NCI-H187 (cell line): ENCODE measurements at places on chromosomes 6 and 20.
A peak's percentile ranks its signal among the peaks of the same experiment; 100 is the strongest.

DNA sequence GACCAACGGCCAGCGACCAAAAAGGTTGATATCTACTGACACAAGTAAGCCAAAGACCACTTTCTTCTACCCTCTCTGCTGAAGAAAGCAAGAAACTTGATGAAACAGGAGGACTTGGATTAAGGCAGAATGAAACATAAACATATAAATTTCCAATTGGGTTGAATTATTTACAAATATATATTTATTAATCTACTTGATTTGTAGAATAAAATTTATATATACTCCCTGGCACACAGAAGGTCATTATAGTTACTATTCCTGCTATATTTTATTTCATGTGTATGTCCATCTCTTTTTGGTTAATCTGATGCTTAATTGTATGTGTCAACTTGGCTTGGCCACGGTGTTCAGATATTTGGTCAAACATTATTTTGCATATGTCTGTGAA lies 4.2 kb upstream of the ADGRG6 start:
- no peak for DNase-seq

DNA sequence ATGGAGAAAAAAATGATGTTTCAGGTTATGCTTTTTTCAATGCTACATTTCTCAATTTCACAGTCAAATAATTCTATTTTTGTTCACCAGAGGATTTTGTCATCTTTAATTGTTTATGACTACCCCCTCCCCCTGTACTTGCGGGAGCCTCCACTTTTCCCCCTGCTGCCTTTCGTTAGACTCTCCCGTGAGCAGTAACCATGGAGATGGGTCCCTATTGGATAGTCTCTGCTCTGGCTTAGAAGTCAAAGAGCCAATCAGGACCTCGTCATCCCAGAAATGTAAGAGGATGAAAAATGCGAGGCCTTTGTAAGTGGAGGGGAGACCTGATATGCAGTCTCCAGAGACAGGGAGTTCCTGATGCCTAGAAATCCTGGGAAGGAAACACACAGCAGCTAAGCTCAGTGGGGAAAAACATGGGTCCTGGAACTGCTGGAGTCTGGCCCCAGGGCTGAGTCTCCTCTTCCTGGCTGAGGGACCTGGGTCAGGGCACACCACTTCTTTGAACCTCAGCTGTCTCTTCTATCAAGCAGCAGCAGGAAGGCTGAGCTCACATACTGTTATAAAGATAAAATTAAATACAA lies 298.7 kb downstream of the TSHZ2 start:
- DNase-seq, result no peak

- no peak for DNase-seq
Measured at GRCh38 chr20:24507182-24507853, 37.9 kb downstream of the SYNDIG1 start.

- no peak for DNase-seq
Measured at GRCh38 chr6:155171109-155171746, 92.6 kb upstream of the CLDN20 start.

DNA sequence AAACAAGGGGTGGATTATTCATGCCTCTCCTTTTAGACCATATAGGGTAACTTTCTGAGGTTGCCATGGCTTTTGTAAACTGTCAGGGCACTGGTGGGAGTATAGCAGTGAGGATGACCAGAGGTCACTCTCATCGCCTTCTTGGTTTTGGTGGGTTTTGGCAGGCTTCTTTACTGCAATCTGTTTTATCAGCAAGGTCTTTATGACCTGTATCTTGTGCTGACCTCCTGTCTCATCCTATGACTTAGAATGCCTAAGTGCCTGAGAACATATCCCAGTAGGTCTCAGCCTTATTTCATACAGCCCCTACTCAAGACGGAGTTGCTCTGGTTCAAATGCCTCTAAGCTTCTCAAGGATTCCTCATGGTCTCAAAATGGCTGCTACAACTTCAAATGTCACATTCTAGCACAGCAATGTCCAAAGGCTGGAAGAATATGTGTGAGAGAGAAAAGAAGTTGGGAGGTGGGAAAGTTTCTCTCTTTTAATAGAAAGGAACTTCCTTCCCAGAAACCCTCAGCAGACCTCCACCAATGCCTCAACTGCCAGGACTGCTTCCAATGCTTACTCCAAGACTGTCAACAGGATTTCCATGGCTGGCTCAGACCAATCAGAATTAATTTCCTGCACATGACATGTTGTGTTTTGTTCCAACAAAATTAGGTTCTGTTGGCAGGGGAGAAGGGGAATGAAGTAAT lies 46.6 kb upstream of the SLC9A8 start:
- no peak for DNase-seq

GRCh38 chr6:816510-817084 lies 123.7 kb upstream of the EXOC2 start:
- no peak for DNase-seq

- DNase-seq, result no peak
Measured at GRCh38 chr6:155595284-155595683, 139.6 kb upstream of the NOX3 start.

DNA sequence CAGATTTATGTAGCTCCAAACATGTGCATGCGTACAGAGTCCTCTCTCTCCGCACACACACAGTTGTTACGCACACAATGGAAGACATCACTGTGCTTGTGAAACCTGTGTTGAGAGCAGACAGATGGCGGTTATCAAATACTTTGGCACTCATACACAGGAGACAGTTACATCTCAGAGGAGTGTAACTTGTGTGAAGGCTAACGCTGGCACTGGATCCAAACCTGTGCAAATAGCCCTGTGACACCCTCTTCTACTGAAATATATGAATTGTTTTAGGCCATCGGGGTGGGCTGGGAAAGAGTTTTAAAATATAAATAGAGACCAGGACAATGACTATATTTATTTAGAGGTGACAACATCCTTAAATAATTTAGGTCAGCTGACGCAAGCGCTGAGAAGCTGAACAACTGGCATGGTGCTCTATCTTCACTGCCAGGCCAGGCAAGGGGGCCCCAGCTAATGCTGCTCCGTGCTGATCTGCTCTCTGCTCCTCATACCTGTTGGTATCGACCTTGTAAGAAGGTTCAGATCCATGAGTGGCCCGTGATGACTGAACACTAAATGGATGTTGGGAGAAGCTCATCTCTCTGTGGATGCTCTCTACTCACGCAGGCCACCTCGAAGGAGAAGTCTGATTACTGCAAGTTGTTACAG lies 69.4 kb downstream of the FOXC1 start:
- DNase-seq, result no peak

DNA sequence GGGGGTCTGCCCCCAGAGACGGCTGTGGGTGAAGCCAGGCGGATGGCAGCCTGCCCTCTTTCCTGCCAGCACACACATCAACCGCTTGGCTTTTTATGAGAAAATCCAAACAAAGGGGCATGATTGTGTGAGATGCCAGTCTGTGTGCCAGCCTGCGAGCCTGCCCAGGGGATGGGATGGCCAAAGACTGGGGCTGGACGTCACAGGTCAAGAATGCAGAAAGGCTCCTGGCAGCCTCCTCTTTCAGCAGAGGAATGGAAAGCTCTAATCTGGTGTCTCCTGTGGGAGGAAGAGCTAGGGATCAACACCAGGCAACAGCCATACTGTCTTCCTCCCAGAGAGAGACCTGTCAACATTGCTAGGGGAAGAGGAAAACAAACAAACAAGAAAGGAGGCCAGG lies 15.8 kb downstream of the TUBB2B start:
- DNase-seq, result no peak

DNA sequence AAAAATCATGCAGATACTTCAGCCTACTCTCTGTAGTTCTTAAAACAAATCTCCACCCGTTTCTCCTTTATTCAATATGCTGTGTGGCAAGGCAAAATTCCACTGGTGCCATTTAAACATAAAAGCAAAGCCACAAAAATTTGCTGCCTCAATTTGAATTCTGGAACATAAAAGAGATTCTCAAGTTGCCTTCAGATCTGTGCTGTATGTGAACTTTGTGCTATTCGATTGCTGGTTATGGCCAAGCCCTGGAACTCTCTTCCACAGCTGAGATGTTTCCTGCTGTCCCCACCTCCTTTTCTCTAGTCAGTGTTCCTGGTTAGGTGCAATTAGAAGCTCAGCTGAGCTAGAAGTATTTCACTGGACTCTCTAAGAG lies 395.3 kb upstream of the BTBD3 start:
- no peak for DNase-seq

DNA sequence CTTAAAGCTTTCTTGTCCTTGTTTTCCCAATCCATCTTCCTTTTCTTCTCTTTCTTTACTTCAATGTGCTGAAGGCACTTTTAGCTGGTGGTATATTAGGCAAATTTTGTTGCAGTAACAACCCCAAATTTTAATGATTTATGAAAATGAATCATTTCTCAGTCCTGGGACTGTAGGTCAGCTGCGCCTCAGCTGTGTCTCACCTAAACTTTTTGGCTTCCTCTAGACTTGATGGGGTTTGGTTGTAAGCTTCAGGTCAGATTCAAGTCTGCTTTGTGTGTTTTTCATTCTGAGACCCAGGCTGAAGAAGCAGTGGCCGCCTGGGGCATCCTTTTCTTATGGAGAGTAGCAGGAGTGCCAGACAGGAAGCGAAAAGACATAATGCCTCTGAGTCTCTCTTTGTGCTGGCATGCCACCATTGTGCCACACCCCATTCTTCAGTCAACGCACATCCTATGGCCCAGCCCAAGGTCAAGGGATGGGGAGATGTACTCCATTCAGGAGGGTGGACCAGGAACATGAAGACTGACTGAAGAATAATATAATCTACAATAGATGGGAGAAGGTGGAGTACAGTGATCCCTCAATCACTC lies 28.9 kb upstream of the CD83 start:
- DNase-seq, result no peak

DNA sequence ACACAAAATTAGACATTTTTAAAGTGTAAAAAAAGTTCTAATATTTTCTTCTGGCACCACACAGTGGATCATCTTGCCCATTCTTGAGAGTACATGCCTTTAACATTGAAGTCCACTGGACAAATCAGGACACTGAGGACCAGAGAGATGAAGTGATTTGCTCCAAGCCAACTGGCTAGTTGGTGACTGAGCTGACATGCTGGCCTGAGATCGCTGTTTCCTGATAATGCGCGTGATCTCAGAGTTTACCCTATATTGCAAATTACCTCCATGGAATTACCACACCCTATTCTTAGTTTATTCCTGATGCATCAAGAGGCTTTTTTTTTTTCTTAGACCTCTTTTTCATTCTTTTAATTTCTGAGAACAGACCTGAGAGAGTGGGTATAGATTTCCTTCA lies 432.8 kb downstream of the CD83 start:
- no peak for DNase-seq

- DNase-seq, result no peak
Measured at GRCh38 chr6:139927236-139927635, 552.8 kb upstream of the CITED2 start.

GRCh38 chr20:38497246-38497935 lies 24.7 kb downstream of the RALGAPB start:
- DNase-seq, result no peak

DNA sequence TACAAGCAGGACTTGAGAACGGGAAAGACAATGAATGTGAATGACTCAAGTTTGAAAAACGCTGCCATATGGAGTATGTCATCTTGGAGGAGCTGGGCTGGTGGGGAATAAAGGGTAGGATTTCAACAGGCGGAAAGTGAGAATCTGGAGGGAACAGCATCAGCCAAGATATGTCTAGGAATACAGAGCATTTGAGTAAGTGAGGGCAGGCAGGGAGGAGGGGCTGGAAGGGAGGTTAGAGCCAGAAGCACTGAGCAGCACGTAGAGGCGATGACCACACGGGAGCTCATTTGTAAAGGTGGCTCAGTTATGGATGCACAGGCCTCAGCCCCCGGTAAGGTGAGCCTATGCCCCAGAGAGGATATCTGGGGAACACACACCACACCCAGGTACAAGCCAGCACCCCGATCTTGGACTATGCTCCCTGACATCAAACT lies 115.1 kb downstream of the ZMYND8 start:
- DNase-seq, result no peak

- no peak for DNase-seq
Measured at GRCh38 chr6:70398783-70399728, 14.3 kb upstream of the FAM135A start.

- no peak for DNase-seq
Measured at GRCh38 chr20:47502271-47503239, 868 bp downstream of the NCOA3 start.

DNA sequence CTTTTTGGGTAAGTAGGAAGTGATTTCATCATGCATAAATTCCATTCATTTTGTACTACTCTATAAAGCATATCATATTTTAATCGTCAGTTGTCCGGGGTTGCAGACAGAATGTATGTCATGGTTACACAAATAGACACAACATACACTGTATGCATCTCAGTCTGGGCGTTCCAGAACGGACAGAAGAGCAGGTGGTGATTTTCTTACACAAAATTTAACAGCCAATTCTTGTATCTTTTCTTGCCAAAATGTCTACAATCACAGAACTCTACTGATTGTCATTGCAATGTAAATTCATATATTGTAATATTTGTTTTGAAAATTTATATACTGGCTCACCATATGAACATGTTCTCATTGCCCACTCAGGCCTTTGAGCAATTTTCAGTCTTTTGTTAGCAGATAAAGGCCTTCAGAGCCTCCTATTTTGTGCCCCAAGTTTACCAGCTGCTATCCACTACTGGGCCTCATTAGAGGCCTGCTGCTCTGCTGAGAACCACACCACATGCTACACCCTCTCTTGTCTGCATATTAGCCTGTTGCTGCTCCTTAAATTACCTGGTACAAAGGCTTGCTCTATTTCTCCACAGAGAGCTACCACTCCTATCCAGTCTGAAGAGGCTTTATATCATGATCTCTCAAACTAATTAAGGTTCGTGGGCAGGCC lies 61.5 kb downstream of the PRDM13 start:
- peak; percentile 34 for DNase-seq

GRCh38 chr6:81515562-81516453 lies 236.7 kb downstream of the TENT5A start:
- DNase-seq, result no peak

DNA sequence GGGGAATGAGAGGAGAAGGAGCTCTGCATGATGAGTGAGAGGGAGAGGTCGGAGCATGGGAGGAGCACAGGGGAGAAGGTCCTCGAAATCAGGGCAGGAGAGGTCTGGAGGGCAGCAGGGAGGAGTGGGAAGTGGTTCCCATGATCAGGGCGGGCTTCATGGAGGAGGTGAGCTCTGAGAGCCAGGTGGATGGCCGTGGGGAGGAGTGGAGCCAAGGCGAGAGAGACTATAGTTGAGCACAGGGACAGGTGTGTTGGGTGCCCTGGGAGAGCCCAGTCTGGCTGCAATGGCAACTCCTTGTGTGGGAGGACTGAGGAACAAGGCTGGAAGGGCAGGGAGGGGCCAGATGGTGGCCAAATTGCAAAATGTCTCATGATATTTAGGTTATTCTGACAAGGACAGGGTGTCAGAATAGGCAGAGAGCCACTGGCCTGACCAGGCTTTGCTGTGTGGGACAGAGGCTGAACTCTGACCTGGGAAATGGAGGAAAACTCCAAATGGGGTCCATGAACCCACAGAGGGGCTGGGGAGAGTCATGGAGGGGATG lies 21.4 kb downstream of the TTBK1 start:
- no peak for DNase-seq

DNA sequence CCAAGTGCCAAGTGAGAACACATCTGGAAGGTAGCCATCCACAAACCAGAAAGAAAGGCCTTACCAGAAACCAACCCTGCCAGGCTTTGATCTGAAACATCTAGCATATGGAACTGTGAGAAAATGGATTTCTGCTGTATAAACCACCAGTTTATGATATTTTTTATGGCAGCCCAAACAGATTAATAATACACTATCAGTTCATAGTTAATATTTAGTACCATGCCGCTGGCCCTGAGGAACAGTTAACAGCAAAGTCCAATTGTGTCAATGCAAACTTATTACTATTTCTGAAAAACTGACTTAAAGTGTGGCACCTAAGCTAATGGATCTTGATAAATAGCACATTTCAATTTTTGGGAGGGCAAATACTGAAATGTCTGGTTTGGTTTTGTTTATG lies 35.4 kb upstream of the PRSS35 start:
- DNase-seq, result no peak

- DNase-seq, result no peak
Measured at GRCh38 chr20:4091490-4092479, 76.4 kb upstream of the RNF24 start.
